Placental pericyte (primary cell): ENCODE measurements at places on chromosomes 2 and 18. TPM values are rescaled to one million over a fixed set of nuclear protein-coding genes. Genes with fewer than 3 reads are reported as not detected.

GALNT5 gene
- 0.22 and 5.4 TPM in 2 replicates for total RNA-seq

TLX2 gene
- not detected in 2 replicates for total RNA-seq

KIF5C gene
- under 0.01 and 0.14 TPM in 2 replicates for total RNA-seq

TCF23 gene
- not detected in 2 replicates for total RNA-seq

PROM2 gene
- 0.22 and 0.72 TPM in 2 replicates for total RNA-seq

PRSS56 gene
- not detected in 2 replicates for total RNA-seq

EDAR gene
- total RNA-seq = not detected in 2 replicates

ACOXL gene
- total RNA-seq = not detected in 2 replicates

DOK6 gene
- total RNA-seq = 0.29 and 0.66 TPM in 2 replicates

KCNJ3 gene
- total RNA-seq = not detected in 2 replicates

SKOR2 gene
- not detected in 2 replicates for total RNA-seq

GALR1 gene
- total RNA-seq = not detected in 2 replicates

CREG2 gene
- 1.3 TPM in 1 of 2 replicates, not detected in the other for total RNA-seq

GKN1 gene
- 0.22 TPM in 1 of 2 replicates, not detected in the other for total RNA-seq

GTF2A1L gene
- 0.43 and 0.66 TPM in 2 replicates for total RNA-seq

SGPP2 gene
- not detected in 2 replicates for total RNA-seq

ARHGEF4 gene
- total RNA-seq = 1.0 and 1.8 TPM in 2 replicates

MC5R gene
- not detected in 2 replicates for total RNA-seq

TXNDC2 gene
- 0.14 and 0.22 TPM in 2 replicates for total RNA-seq

RGPD8 gene
- 5.7 and 7.2 TPM in 2 replicates for total RNA-seq

TFCP2L1 gene
- total RNA-seq = under 0.01 TPM in 1 of 2 replicates, not detected in the other

ERMN gene
- total RNA-seq = under 0.01 TPM in 1 of 2 replicates, not detected in the other

SOX11 gene
- under 0.01 and 0.14 TPM in 2 replicates for total RNA-seq

AQP4 gene
- total RNA-seq = not detected in 2 replicates

CCDC178 gene
- total RNA-seq = under 0.01 TPM in 1 of 2 replicates, not detected in the other

ABCB11 gene
- total RNA-seq = not detected in 2 replicates

EPG5 gene
- total RNA-seq = 54.5 and 81.5 TPM in 2 replicates

PGAP1 gene
- 3.3 and 9.0 TPM in 2 replicates for total RNA-seq
